ENCODE measurements at places on chromosomes 11 and 22. TPM values are rescaled to one million over a fixed set of nuclear protein-coding genes. Genes with fewer than 3 reads are reported as not detected.

DNA sequence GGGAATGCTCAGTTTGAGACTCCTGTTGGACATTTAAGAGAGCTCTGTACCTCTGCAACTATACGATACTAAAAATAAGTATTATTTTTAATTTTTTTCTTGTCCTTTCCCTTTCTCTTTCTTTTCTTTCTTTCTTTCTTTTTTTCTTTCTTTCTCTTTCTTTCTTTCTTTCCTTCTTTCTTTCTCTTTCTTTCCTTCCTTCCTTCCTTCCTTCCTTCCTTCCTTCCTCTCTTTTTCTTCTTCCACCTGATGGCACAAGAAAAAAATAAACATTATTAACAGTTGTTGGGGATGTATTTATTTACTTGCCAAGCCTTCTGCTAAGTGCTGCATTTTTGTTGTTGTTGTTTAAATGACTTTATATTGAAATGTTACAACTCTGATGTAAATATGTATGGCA lies 39.5 kb downstream of the GRAMD1B start:
- no peak for DNase-seq

DNA sequence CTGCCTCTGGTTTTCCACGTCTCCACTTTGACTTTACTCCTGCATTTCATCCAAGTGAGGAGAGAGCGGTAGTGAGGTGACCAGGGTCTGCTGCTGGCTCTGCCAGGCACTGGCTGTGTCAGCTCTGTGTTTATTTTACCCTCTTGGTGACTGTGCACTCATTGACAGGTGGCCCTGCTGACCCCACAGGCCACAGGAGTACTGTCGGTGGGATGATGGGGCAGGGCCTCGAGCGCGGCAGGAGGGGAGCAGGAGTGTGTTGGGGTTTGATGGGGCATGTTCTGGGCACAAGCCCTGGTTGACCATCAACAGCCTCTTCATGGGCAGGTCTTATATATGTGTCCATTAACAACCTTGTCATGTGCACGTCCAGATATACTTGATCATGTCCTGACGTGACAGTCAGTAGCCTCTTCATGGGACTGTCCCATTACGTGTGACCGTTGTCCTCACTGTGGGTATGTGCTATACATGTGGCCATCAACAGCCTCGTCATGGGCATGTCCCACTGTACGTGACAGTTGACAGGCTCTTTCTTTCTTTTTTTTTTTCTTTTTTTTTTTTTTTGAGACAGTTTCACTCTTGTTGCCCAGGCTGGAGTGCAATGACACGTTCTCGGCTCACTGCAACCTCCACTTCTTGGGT lies 31.4 kb upstream of the ACR start:
- no peak for DNase-seq

DNA sequence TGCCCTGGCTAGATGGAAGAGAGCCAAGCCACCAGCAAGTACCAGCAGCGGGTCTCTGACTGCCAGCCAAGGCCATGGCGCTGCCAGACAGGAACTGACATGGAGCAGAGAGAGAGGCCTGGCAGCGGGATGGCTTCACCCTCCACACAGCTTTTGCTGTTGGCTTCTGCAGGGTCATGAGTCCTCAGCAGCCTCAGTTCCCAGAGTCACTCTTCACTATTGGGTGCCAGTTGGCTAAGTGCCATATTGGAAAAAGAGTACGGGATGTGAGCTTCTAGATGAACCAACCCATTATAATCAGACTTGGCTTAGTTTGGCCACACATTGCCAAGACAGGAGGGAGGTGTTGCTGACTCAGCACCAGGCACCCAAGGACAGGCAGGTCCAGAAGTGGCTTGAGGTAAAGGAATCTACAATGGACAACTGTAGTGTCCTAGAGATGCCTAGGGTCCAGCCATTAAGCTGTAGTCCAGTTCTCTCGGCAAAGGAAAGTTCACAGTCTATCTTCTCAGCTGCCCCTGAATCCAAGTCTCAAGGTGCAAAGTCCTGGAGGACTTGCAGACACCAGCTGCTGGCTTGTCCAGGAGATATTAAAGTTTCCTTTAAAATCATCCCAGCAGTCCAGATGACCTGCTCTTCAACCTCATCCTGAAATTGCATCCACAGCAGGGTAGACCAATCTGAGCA lies 40.7 kb upstream of the POU2AF1 start:
- DNase-seq = no peak

GRCh38 chr22:41301085-41302020 lies at the start of gene ZC3H7B:
ZC3H7B (plus strand) TSS chr22:41301525; CDS start chr22:41320661, 19,136 bp downstream.
- peak; percentile 69 for DNase-seq

- DNase-seq = no peak
Measured at GRCh38 chr11:95373241-95373640, 142.2 kb upstream of the SESN3 start.

Gene GPR137
- polyA plus RNA-seq = 30.9 TPM

Gene GSC2
- not detected for polyA plus RNA-seq

GRCh38 chr11:75214411-75214821 lies 26.2 kb upstream of the TPBGL start:
- peak; percentile 73 for DNase-seq

DNA sequence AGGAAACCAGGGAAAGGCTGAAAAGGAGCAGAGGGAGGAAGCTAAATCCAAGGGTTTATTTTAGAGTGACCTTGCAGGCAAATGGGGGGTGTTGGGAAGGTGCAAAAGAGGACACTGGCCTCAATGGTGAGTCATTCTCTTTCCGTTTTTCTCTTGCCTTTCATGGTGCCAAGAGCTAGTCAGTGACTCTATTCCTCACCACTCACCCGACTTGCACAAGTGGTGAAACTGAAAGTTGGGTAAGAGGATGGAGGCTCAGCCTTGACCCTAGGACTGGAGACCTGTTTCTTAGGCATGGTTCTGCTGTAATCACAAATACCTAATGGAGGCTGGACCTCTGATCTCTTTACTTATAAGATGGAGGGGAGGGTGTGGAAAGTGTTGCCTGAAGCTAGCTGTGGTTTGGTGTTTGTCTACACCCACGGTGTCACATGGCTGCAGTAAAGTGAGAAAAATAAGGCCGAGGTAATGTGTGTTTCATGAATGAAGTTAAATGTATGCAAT lies 67.3 kb upstream of the CREB3L1 start:
- no peak for DNase-seq

Gene C22orf42
- polyA plus RNA-seq = not detected

- DNase-seq = no peak
Measured at GRCh38 chr11:83355391-83355790, 69.2 kb upstream of the CCDC90B start.

Gene SLC6A5
- not detected for polyA plus RNA-seq

- no peak for DNase-seq
Measured at GRCh38 chr22:20887375-20887774, 28.6 kb downstream of the SNAP29 start.

DNA sequence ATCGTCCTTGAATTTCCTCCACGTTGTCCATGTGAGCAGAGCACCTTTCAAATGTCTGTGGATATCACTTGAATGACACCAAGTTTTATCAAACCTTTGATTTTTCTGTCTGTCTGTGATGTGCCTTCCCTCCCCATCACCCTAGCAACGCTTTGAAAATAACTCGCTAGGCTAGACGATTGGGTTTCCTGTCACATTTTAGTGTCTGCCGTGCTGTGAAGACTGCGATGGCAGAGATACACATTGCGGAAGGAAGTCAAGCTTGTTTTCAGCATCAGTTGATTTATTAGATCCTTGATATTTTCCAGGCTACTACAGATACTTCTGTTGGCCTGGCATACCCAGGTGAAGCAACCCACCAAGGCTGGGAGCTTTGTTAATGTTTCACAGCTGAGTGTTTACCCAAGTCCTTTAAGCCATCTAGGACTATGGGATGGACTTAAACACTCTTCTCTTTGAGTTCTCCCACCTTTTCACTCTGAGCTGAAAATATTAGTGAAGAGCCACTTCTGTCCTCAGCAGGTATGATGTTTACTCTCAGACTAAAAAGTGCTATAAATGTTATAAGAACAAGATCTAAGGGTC lies 93.6 kb upstream of the CD44 start:
- no peak for DNase-seq

Gene ADAMTS15
- 36.0 TPM for polyA plus RNA-seq

- no peak for DNase-seq
Measured at GRCh38 chr11:71117311-71117710, 135.1 kb downstream of the SHANK2 start.

GRCh38 chr11:130886704-130887103 lies 29.6 kb downstream of the SNX19 start:
- no peak for DNase-seq

Gene BACE1
- 52.5 TPM for polyA plus RNA-seq

DNA sequence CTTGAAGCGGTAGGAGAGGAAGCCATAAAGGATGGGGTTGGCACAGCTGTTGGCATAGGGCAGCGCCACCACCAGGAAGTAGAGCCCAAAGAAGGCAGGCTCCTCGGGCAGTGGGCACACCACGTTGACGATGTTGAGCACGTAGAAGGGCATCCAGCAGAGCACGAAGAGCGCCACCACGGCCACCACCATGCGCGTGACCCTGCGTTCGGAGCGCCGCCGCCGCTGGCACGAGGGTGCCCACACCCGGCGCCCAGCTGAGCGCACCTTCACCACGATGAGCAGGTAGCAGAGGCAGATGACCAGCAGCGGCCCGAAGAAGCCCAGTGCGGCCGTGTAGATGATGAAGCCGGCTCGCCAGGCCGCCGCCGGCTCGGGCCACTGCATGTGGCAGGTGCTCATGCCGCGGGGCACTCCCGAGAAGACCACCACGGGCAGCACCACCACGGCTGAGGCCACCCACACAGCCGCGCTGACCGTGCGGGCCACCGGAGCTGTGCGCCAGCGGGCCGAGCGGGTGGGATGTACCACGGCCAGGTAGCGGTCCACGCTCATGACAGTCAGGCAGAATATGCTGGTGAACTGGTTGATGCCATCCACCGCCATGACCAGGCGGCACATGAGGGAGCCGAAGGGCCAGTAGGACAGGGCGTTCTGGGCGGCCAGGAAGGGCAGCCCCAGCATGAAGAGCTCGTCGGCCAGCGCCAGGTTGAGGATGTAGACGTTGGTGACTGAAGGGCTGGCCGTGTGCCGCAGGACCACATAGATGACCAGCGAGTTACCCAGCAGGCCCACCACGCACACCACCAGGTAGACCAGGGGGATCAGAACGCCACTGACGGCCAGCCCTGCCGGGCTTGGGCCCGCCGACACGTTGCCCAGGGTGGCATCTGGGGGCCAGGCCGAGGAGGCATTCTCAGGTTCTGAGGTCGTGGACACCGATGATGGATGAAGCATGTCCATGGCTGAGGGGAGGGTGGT lies 5.1 kb downstream of the SSTR3 start:
- DNase-seq = no peak

- no peak for DNase-seq
Measured at GRCh38 chr11:102457865-102458264, 5.3 kb upstream of the TMEM123 start.

Gene FAM83F
- 0.14 TPM for polyA plus RNA-seq

GRCh38 chr11:1356478-1356960 lies 33.2 kb upstream of the BRSK2 start:
- DNase-seq = no peak

DNA sequence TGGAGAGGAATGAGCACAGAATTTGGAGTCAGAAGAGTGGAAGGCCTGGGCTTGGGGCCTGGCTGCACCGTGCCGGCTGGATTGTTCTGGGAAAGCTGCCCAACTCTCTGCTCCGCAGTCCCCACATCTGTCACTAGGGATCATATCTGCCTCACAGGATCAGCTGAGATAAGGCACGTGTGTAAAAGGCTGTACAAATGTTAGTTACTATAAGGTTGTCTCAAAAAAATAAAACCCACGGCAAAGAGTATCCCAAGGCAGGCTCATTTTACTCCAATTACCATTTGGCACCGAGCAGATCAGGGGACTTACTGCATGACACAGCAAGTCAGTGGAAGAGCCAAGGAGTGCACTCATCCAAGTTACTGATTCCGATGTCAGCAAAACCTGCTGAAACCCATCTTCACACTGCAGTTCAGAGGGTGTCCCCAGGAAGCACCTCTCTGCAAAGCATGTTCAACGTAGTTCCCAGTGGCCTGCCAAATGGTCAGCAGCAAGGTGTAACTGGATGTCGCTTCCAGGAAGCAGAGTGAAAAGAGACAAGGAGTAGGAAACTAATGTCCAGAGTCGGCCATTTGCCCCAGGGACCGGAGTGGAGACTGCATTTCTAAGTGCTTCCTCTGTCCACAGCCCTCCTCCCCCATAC lies 18.1 kb upstream of the MRTFA start:
- DNase-seq = peak; percentile 75

Gene MLC1
- polyA plus RNA-seq = 2.4 TPM

Gene OR8G5
- polyA plus RNA-seq = not detected

GRCh38 chr22:43308060-43308830 lies 34.9 kb downstream of the SCUBE1 start:
- no peak for DNase-seq

DNA sequence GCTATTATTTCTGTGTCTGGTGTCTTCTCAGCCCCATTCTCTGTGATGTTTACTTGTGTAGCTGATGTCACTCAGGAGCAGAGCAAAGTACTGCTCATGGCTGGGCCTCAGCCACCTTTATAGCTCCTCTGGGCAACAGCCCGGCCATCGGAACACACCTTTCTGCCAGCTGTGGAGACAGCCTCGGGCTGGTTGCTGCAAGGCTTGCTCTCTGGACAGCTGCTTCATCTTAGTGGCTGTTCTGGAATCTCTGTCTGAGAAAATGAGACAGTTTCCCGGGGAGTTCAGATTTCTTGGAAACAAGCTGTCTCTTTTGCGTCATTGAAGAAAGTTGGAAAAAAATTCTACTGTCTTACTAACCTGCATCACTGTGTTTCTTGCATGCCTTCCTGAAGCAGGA lies 20.0 kb downstream of the THY1 start:
- DNase-seq = no peak

Gene FAM111B
- polyA plus RNA-seq = 24.1 TPM

Gene RAG1
- polyA plus RNA-seq = 1.6 TPM

Gene FAM181B
- 0.09 TPM for polyA plus RNA-seq

DNA sequence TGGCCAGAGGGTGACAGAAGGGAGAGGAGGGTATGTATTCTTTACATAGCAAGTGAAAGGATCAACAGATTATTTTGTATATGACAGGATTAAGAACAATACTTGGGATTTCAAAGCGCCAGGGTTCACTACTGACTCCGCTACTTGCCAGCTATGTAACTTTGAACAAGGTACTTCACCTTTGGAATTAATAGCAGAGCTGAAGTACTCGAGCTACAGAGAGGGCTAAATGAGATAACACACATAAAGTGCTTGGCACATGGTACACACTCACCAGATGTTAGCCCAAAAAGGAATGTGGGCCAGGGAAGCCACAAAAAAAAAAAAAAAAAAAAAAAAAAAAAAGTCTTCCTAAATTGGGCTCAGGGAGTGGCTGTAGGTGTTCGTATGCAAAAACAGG lies 408.4 kb downstream of the BUD13 start:
- no peak for DNase-seq

DNA sequence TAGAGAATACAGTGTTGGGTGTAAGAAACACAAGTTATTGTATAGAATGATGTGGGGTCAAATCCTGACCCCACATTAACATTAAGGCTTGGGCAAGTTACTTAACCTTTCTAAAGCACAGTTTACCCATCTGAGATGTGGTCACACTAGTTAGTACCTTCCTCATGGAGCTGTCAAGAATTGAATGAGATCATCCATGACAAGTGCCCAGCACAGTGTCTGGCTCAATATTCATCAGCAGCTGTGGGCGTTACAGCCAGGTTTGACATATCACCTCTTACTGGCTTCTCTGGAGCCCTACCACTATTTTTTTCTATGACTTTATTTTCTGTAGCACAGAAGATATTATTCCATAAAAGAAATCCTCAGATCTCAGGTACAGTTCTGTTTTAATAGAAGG lies 57.2 kb downstream of the SC5D start:
- no peak for DNase-seq
